ENCODE measurements at places on chromosomes 12 and 14.

GRCh38 chr14:30355431-30355913 lies 203.5 kb upstream of the G2E3 start:
- no peak for DNase-seq

DNA sequence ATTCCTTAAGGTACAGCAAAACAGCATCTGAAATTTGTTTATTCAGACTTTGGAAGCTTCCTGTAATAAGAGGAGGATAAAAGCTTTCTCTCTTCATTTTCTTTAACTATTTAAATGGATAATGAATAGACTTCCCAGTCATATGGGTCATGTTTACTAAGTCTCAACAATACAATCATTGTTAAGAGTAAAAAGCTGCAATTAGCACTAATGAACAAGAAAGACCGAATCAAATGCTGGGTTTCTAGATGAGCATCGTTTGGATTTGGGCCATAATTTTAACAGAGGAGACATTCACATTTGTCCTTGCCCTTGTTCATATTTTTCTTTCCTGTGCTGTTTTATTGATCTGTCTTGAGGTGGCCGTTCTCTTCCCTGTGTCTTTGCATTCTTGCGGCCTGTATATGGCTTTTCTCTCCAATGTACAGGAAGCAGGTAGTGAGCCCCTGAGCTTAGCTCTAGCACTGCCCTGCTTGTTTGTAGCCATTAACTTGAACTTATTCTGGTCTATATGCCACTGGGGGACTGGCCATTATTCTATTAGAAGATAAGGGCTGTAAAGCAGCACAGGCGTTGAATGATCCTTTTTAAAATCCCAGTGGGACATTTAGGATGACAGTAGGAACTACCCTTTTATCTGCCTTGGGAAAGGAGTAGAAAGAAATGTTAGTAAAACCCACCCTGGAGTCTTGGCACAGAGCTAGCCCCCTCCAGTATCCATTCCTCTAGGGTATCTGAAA lies 34.6 kb downstream of the ABHD12B start:
- DNase-seq = no peak

- no peak for DNase-seq
These were observed 339.3 kb downstream of the PCNX1 start for GRCh38 chr14:71246539-71246938.

DNA sequence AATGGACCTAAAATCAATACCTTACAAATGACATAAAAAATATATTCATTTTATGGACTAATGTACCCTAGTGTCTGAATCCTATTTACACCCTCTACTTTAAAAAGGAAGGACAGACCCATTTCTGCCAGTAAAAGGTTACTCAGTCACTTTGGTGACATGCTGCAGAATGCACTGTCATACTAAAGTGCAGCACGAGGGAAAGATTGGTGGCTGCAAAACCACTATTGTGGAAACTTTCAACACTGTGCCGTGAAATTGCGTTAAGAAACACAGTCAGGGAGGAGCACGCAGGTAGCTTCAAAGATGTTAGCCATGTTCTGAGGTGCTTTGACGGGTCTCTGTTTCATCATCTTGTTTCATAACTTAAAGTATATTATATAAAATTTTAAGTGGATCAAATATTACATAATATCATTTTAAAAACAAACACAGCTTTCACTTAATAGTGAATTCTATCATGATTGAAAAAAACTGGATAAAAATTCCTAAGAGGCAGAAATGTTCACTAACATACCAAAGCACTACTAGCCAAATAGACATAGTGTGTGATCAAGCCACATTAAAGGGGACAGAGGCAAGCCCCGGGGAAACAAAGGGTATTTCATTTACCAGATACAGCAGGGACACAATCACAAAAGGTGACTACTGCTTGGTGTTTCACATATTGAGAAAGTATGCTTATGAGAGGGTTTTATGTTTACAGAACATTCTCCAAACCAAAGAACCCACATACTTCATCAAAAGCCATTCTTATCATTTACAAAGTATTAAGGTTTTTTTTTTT lies 330.8 kb upstream of the SOX5 start:
- no peak for DNase-seq

- no peak for DNase-seq
These were observed 16.0 kb upstream of the ACTR6 start for GRCh38 chr12:100184549-100185145.

- DNase-seq = no peak
These were observed 25.9 kb downstream of the FOXN3 start for GRCh38 chr14:89391123-89391522.

GRCh38 chr12:92488735-92489134 lies 214.1 kb upstream of the PLEKHG7 start:
- DNase-seq = no peak

GRCh38 chr12:101027200-101027599 lies 182.8 kb downstream of the SLC5A8 start:
- no peak for DNase-seq

- DNase-seq = no peak
These were observed 930 bp upstream of the MIA2 start for GRCh38 chr14:39232554-39233415.

DNA sequence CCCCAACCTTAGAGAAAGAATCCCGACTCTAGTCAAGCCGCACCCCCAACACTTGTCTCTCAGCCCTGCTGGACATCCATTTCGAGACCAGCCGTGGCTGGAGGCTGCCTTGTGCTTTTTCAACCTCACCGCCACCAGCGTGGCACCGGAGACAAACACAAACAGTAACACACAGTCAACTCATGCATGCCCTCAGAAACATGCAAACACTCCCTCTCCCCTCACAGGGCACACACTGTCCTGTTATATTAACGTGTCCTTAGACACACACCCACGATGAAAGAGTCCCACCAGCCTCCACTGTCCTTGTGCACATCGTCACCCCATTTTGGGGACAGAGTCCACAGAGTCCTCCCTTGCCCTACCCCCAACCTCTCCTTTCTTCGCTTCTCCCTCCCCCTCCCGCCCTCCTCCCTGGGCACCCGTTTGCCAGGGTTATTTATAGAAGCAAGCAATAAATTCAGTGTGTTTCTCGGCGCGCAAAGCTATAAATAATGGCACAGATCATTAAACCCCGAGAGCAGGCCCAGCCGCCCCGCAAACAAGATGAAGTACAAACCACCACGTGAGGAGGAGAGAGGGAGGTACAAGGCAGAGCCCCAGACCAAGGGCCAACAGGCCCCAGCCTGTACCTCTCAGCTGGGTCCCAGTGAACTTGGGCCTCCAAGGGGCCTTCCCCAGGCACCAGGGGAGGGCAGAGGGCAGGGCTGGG lies 27.9 kb downstream of the SMUG1 start:
- no peak for DNase-seq

DNA sequence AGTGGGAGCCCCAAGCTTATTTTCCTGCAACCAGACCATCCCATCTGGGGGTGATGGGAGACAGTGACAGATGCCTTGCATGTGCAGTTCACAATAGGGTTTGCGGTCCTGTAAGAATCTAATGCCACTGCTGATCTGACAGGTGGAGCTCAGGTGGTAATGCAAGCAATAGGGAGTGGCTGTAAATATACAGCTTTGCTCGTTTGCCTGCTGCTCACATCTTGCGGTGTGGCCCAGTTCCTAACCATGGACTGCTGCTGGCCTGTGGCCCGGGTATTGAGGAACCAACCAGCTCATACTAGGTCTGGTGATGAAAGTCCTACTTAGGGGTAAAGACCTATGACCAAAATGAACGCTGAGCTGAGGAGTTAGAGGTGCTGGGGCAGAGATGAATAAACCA lies 36.1 kb upstream of the CCDC88C start:
- no peak for DNase-seq

GRCh38 chr14:43872222-43872621 lies 634.9 kb downstream of the FSCB start:
- DNase-seq = no peak

DNA sequence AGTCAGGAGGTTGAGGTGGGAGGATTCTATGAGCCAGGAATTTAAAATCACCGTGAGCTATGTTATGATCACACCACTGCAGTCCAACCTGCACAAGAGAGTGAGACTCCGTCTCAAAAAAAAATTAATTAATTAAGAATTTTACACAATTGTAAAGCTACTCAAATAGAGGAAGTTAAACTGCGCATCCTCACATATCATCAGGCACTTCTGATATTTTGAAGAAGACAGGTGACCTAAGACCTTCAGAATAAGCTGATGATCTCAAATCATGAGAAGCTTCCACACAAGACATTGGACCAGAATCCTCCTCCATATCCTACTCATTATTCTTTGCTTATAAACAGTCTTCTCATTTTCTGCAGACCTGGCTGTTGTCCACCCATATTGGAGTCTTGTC lies 800.9 kb downstream of the TMEM121 start:
- DNase-seq = no peak

- no peak for DNase-seq
These were observed 39.1 kb downstream of the FNTB start for GRCh38 chr14:65025818-65026217.

DNA sequence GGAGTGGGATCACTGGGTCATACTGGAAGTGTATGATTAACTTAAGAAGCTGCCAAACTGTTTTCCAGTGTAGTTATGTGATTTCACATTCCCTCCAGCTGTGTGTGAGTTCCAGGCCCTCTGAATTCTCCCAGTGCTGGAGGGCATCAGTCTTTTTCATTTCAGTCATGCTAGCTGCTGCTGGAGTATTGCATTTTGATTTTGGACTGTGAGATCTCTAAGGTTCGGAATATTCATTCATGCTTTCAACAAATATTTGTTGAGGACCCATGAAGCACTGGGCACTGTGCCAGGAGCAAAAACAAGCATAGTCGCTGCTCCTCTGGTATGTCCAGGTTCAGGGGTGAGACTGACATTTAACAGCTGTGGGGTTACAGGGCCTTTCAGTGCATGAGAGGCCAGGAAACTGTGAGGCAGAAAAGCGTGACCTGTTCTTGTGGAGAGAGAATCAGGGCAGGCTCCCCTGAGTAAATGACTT lies 133.2 kb downstream of the SCARB1 start:
- DNase-seq = no peak
